GM04503 (cell line): ENCODE measurements at places on chromosomes 12 and 14.

DNA sequence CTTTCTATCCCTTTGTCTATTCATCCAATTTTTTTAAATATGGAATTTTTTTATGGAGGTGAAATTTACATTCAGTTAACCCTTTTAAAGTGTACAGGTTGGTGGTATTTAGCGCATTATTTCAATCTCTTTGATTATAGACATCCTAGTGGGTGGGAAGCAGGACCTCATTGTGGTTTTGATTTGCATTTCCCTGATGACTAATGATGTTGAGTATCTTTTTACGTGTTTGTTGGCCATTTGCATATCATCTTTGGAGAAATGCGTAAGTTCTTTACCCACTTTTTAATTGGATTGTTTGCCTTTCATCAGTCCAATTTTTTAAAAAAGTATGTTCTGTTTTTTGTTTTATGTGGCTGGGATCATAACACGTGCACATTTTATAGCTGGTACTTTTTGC is 20.8 kb downstream of the PAPLN start:
- DNase-seq = no peak

GRCh38 chr12:124476011-124476400 is 91.4 kb downstream of the NCOR2 start:
- DNase-seq = no peak

DNA sequence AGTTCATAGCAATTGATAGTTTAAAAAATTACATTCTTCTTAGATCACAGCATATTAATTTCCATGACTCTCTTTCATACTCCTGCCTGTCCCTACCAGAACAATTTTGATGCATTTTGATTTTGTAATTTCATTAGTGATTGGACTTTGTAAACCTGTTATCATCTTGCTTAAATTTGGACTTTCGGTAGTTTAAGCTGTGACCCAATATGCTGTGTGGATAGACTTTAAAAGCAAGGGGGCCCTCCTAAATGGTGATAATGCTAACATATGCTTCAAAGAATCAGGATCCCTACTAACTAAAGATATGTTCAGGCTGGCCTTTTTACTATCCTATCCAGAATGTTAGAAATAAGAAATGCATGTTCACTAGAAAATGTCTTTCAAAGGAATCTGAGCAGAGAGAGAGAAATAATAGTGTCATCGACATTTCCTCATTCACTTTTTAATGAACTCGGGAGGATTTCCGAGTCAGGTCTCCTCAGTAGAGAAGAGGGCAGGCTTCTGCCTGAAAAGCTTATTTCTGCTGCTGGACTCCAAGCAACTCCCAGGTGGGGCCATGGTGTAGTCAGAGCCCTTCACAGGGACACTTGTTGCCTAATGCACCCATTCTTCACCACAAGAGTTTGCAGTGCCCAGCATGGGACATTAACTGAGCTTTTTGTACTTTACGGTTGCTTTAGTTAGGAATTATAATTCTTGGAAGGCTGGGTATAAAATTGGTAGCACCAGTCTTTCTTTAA is 16.7 kb downstream of the SLC38A4 start:
- DNase-seq = no peak

DNA sequence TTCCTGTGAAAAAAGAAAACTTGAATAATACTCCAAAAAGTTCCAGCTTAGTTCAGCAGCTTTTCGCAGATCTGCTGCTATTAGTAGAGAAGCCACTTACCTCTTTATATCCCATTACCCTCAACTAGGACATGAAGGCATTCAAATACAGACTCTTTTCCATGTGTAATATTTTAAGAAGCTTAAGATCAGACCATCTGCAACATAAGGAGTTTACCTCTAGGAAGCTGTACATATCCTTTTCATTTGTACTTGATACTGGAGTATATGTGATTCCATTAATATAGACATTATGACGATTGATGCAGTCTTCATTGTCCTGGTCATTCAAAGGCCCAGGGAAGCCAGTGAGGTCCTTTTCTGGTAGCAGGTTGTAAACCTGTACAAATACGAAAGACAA is 20.4 kb downstream of the A2M start:
- DNase-seq = no peak

GRCh38 chr12:14153803-14154202 is 172.4 kb upstream of the GRIN2B start:
- DNase-seq = no peak

GRCh38 chr12:121949648-121950397 is 31.4 kb downstream of the CFAP251 start:
- DNase-seq = no peak

GRCh38 chr12:53976823-53977595 is 2.3 kb upstream of the HOTAIR start:
- DNase-seq = no peak

DNA sequence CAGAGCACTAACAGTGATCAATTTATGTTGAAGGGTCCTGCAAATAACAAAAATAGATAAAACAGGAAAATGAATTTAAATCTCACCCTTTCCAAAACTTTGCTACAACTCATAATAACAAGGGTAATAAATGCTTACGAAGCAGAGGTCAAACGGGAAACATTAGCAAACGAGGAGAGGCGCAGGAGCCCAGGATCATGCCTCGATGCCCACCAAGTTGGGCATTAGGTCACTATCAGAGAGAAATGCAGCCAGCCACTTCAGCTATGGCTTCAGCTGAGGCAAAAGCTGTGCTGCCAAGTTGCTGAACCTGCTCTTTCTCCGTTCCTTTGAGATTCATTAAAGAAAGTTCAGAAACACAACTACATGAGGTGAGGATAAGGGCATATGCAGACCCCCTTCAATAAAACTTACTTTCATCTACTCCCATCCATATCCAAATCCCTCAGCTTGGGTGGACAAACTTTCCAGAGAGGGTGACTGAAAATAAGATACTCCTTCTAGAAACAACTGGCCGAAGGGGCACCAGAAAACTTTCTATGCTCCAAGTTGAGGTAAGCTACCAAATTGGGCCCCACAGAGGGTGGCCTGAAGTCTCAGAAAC is 7.9 kb downstream of the NKX2-1 start:
- no peak for DNase-seq

DNA sequence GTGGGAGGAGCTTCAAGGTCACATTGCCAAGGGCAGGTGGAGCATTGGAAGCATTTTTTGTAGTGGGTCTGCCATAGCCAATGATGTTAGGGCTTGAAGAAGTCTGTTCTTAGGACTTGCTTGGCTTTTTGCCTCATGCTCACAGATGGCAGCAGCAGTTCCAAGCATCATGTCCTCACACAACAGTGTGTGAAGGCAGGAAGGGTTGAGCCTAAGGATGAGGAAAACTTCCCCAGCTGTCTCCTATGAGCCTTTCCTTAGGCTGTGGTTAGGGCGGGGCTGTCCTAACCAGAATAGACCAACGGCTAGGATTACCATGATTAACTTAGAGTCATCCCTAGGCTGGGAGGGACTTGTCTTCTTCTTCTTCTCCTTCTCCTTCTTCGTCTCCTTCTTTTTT is 76.2 kb upstream of the KCNA1 start:
- no peak for DNase-seq

GRCh38 chr14:104882325-104882973 is 17.4 kb downstream of the CEP170B start:
- no peak for DNase-seq

DNA sequence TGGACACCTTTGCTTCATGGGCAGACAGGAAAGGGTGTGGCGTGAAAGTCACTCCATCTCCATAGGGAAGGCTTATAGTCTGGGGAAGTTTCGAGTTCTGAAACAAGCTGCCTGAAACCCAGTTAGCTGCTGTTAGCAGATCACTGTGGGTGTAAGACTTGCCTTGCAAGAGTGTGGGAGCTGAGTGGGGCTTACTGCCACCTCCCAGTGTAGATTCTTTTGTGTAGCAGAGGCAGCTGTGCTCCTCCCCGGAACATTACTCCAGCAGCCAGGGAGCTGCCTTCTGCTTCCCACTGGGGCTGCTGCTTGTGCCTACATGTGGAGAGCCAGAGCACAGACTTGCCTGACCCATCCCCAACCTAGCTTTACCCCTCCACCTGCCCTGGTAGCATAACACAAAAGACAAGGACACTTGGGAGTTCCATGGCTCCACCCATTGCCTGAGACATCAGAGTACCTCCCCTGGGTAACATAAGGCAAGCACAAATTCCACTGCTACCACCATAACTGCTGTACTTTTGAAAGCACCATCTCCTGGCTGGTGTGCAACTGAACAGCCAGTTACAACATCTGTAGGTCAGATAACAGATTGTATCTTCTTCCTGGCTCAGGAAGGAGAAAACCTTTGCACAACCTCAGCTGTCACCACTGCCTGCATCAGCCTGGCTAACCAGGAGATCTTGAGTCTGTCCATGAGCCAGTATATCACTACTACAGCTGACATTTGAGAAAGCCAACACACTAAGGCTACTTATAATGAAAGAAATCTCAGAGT is 69.5 kb downstream of the ADAMTS20 start:
- DNase-seq = no peak

DNA sequence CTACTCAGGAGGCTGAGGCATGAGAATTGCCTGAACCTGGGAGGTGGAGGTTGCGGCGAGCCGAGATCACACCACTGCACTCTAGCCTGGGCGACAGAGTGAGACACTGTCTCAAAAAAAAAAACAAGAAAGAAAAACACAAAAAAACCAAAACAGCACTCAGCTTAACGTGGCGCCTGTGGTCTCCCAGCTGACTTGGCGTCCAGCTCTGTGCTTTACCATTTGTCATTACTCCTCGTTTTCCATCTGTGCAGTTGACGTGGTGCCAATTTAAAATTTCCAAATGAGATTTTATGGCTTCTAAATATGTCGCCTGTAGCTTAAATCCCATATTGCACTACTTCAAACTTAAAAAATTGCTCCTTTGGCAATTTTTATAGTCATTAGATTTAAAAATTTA is 2.0 kb downstream of the MGP start:
- DNase-seq = no peak

- no peak for DNase-seq
Measured at GRCh38 chr12:88435334-88436076, 144.8 kb downstream of the KITLG start.

DNA sequence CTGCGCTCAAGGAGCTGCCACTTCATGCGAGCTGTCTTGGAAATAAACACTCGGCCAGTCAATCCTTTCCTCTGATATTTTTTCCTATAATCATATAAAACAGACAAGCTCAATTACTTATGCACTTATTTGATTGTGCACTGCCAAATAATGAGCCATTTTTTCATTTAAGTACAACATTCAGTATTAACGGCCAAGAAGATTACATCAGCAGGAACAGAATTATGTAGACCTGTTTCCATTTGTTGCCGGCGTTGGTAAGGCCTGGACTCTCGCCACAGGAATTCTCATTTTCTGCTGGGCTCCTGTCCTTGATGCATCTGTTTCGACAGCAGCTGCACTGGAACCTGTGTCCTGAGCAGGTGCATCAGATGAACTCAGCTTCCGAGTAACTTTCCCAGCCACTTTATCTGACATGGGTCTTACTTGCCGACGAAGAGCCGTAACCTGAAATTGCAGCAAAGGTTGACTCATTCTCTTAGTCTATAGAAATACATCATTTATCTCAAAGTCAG is 110.2 kb downstream of the KIF21A start:
- DNase-seq = no peak

DNA sequence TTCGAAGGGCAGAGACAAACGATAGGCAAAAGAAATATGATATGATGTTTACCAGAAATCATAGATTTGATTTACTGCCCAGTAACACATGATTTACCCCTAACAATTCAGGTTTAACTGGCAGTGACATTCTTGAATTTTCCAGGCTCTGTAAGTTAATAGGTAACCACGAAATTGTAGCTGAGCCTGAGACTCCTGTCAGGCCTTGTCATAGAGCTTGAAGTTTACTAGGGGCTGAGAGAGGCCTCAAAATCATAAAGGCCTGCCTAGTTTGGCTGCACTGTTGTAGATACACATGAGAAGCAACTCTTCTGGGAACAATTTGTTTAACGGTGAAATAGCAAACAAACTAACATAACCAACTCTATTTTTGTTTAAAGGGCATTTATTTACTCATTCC is 3.3 kb downstream of the ERP27 start:
- DNase-seq = no peak

- no peak for DNase-seq
Measured at GRCh38 chr14:92411941-92412340, 89.0 kb downstream of the SLC24A4 start.

DNA sequence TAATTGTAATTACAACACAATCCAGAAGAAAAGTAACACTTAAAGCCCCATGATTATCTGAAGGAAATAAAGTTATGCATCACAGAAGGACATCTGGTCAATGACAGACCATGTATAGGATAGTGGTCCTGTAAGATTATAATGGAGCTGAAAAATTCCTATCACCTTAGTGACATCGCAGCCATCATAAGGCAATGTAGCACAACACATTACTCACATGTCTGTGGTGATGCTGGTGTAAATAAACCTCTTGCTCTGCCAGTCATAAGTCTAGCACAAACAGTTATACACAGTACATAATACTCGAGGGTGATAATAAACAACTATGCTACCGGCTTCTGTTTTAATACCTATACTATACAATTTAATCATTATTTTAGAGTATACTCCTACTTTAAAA is 11.2 kb downstream of the ATG2B start:
- no peak for DNase-seq

GRCh38 chr14:34201909-34202637 is 251.2 kb upstream of the EGLN3 start:
- no peak for DNase-seq

DNA sequence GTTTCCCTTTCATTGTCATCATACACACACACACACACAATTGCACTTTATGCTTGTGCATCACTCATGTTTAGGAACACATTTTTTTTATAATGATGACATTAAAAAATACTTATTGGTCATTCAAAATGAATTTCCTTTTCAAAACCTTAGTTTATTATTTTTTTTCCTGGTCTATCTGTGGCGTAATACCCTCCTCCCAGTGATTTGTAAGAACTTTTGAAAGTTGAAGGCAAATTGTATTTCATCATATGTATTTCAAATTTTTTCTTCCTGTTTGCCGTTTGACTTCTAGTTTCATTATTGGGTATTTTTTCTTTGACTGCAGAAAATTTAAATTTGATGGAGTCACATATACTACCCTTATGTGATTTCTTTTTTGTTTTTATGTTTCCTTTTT is 2.5 kb upstream of the LRRK2 start:
- DNase-seq = no peak

DNA sequence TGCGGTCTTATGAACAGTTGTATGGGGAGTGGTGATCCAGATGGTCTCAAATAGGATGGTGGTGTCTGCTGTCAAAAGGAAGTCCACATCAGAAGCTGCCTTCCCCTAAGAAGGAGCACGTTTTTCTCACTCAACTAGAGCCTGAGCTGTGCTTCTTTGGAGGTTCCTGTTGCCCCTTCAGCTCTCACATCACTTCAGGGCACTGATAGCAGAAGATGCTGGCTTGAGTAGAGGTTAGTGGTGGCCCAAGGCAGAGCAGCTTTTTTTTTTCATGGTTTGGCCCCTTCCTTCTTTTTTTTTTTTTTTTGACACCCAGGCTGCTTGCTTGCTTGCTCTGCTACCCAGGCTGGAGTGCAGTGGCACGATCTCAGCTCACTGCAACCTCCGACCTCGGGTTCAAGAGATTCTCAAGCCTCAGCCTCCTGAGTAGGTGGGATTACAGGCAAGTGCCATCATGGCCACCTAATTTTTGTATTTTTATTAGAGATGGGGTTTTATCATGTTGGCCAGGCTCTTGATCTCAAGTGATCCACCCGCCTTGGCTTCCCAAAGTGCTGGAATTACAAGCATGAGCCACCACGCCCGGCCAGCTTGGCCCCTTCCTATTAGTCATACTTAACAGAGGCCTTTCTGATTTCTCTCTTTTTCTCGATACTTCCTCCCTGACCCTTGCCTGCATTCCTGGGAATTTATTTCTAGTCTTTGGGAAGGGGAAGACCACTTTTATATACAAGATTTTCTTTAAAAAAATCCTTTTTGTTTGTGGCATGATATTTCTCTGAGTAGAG is 31.6 kb downstream of the KLRD1 start:
- no peak for DNase-seq
